AG04449 (cell line): ENCODE measurements at places on chromosomes 11 and 22.

GRCh38 chr11:131064373-131064991 lies 148.2 kb upstream of the SNX19 start:
- no peak for DNase-seq

- no peak for DNase-seq
These were observed 49.7 kb upstream of the ARFGAP3 start for GRCh38 chr22:42906605-42907348.

DNA sequence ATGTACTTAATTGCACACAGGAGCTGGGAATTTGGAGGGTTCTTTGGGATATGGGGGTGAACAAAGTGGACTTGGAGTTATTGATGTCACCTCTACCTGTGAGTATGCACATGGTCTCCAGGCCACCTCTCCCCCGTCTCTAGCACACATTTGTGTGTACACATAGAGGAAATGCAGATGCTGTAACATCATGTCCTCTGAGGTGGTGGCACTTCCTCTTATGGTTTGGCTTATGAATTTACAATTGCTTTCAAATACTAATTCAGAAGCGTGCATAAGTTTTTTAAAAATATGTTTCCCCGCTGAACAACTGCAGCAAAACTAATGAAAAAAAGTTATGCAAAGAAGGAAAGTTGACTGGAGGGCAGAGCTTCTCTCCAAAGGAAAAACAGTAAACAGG lies 152.0 kb upstream of the TENM4 start:
- no peak for DNase-seq

GRCh38 chr22:42261296-42261695 lies 9.2 kb downstream of the TCF20 start:
- DNase-seq = peak; percentile 16

DNA sequence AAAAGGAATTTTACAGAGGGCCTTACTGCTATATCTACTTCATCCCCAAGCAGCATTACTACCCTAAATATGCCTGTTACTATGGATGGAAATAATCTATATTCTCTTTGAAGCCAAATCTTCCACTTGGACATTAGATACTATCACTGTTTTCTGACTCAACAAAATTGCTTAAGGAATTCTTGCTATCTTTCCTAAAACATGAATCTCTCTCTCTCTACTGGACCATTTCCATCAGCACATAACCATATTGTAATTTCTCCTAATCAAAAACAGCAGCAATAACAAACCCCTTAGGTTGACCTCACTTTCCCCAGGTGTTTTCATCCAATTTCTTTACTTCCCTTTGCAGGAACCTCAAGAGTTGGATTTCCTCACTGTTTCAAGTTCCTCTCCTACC lies 67.9 kb upstream of the BLID start:
- no peak for DNase-seq

GRCh38 chr22:45444168-45444567 lies 30.7 kb downstream of the RIBC2 start:
- no peak for DNase-seq

DNA sequence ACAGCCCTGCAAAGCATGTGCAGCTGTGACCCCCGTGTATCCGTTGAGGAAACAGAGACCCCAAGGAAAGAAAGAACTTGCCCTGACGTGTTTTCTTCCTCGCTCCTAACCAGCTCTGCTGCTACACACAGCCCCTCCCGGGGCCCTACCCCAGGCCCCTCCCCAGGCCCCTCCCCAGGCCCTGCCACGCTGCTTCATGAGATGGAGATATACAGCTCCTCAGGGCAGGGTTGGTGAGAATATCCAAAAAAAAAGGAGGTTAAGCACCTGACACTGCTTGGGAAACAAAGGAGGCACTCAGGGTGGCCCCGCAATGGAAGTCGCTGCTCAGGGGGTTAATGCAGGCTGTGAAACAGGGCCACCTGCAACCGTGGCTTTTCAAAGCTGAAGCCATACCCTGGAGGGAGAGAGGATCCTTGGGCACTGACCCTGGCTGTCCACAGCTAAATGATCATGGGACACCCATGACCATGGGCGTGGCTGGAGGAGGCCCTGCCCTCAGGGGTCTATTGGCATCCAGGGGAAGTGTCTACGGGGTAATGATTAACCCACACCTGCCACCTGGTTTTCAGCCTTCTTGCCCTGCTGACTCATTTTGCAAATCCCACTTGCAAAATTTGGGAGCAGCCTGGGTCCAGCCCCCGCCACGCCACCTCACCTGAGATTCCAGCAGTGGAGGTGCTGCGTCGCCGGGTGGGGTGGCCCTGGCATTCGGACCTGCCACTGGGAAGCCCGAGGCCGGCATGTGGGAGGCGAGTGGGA lies 112.1 kb upstream of the ANO1 start:
- DNase-seq = no peak

GRCh38 chr11:64710418-64711137 lies 12.4 kb downstream of the NRXN2 start:
- DNase-seq = no peak

- DNase-seq = no peak
These were observed 491.8 kb downstream of the TMEM135 start for GRCh38 chr11:87529486-87529885.

DNA sequence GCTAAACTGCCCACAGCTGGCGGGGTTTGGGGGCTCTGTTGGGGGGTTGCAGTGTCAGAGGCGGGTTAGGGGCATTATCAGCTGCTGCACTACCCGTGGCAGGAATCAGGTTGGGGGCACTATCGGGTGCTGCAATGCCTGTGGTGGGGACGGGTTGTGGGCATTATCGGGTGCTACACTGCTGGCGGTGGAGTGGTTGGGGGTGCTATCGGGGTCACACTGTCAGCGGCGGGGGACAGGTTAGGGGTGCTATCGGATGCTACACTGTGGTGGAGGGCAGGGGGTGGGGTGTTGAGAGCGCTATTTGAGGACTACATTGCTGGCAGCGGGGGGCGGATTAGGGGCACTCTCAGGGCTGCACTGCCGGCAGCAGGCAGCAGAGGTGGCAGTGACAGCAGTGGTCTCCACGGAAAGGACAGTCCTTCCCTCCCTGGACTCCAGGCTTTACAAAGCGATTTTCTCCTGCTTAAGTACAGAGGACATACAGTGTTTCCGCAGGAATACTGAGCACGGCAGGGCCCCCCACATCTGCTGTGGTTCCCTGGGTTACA lies 119.5 kb upstream of the VPREB1 start:
- no peak for DNase-seq

GRCh38 chr22:47543447-47543846 lies 781.0 kb downstream of the TBC1D22A start:
- no peak for DNase-seq

DNA sequence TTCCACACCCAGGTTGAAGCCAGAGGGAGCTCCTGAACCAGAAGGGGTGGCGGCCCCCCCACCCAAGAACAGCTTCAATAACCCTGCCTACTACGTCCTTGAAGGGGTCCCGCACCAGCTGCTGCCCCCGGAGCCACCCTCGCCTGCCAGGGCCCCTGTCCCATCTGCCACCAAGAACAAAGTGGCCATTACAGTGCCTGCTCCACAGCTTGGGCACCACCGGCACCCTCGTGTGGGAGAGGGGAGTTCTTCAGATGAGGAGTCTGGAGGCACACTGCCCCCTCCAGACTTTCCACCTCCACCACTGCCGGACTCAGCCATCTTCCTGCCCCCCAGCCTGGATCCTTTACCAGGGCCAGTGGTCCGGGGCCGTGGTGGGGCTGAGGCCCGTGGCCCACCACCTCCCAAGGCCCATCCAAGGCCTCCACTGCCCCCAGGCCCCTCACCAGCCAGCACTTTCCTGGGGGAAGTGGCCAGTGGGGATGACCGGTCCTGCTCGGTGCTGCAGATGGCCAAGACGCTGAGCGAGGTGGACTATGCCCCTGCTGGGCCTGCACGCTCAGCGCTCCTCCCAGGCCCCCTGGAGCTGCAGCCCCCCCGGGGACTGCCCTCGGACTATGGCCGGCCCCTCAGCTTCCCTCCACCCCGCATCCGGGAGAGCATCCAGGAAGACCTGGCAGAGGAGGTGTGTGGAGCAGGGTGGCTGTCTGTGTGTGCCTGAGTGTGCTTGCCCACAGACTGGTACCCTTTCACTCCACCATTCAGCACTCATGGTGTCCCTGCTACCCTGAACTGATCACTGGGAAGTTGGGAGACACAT lies 6.7 kb downstream of the PHOX2A start:
- DNase-seq = no peak

DNA sequence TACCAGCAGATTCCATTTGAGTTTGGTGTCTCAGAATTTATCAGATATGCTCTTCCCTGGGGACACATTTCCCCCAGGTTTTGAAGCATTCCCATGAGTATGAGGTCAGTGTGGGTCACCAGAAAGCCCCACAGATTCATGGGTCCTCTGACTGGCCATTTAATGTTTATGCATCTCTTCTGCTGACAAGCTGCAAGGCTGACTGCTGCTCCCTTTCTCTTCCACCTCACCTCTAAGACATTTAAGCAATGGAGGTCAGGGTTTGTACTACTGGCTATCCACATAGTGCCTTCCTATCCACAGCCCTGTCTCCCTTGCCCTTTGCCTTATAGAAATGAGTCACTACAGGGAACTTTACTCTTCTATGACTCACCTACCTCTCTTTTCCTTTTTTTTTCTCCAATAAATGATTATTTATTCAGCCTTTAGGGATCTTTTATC lies 106.0 kb upstream of the TIMP3 start:
- peak; percentile 61 for DNase-seq

GRCh38 chr11:45347348-45348082 lies 61.4 kb upstream of the SYT13 start:
- no peak for DNase-seq

DNA sequence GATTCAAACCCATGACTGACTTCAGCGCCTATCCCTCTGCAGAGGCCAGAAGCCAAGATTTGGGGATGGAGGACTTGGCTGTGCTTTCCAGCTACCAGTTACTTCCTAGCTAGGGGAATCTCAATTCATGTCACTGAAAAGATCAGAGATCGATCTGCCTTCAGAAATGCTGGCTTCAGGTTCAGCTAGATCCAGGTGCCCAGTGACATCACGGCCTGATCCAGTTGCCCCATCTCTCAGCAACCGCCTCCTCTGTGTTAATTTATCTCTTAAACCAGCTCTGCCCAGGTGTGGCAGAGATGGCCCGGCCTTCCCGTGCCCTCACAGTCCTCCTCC lies 24.2 kb downstream of the CYTH4 start:
- DNase-seq = no peak
